ENCODE measurements at places on chromosomes 2 and 18.
A peak's percentile ranks its signal among the peaks of the same experiment; 100 is the strongest.

- DNase-seq, result no peak
Measured at GRCh38 chr2:182541268-182541667, 114.4 kb upstream of the PDE1A start.

- DNase-seq, result no peak
Measured at GRCh38 chr2:111201214-111201613, 80.5 kb downstream of the BCL2L11 start.

GRCh38 chr2:231297108-231297908 is 98.2 kb upstream of the B3GNT7 start:
- peak; percentile 3 for DNase-seq

DNA sequence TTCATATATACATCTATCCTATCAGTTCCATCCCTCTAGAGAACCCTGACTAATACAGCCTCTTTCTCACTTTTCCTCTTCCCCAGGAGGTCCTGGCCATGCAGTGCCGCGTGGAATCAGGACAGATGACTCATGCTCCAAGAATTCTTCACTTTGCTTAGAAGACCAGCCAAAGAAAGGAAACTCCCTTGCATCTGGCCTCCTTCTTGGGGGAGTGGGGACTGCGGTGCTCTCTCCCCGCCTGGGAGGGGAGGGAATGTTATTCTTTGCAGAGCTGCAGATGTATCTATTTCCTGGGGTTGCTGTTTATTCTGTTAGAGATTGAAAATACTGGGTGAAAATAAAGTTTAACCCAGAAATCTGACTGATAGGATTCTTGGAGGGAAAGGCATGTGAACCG is 111.5 kb upstream of the SH3BP4 start:
- no peak for DNase-seq

GRCh38 chr18:27995770-27996502 is 181.0 kb downstream of the CDH2 start:
- no peak for DNase-seq

DNA sequence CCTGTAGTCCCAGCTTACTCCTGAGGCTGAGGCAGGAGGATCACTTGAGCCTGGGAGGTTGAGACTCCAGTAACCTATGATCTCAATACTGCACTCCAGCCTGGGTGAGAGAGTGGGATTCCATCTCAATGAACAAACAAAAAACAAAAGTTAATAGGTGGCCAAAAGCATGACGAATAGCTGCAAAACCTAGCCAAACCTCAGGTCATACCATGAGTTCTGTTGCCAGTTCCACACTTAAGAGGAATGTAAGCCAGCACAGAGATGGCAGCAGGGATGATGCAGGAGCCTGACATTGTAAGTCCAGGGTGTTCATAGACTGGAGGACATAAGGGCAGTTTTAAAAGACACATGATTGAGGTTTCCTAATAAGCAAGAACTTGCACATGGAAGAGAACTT is 55.3 kb upstream of the RMDN2 start:
- DNase-seq, result no peak

GRCh38 chr18:9850309-9850708 is 35.5 kb upstream of the TXNDC2 start:
- no peak for DNase-seq

- no peak for DNase-seq
Measured at GRCh38 chr2:45643095-45643494, 8.4 kb upstream of the PRKCE start.

GRCh38 chr18:59664329-59664728 is 32.9 kb downstream of the CCBE1 start:
- DNase-seq, result no peak

GRCh38 chr2:170375192-170375591 is 197.2 kb downstream of the MYO3B start:
- DNase-seq, result no peak

- no peak for DNase-seq
Measured at GRCh38 chr2:203664029-203664755, 42.2 kb upstream of the CD28 start.

DNA sequence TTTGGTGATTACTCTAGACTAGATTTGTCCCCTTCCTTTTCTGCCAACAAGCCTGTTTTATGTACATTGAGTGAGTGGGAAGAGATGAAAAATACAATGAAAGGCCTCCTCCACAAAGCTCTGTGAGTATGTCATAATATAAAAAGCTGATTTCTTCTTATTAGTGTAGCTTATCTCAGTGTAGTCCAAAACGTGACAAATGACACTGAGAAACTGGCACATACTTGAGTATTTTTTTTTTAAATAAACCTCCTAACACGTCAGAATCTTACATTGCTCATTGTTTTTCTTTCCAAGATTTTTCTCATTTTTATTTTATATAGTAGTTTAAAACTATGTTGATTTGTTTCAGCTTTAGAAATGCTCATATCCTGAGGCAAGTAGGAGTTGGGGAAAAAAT is 17.9 kb upstream of the FIGN start:
- no peak for DNase-seq

DNA sequence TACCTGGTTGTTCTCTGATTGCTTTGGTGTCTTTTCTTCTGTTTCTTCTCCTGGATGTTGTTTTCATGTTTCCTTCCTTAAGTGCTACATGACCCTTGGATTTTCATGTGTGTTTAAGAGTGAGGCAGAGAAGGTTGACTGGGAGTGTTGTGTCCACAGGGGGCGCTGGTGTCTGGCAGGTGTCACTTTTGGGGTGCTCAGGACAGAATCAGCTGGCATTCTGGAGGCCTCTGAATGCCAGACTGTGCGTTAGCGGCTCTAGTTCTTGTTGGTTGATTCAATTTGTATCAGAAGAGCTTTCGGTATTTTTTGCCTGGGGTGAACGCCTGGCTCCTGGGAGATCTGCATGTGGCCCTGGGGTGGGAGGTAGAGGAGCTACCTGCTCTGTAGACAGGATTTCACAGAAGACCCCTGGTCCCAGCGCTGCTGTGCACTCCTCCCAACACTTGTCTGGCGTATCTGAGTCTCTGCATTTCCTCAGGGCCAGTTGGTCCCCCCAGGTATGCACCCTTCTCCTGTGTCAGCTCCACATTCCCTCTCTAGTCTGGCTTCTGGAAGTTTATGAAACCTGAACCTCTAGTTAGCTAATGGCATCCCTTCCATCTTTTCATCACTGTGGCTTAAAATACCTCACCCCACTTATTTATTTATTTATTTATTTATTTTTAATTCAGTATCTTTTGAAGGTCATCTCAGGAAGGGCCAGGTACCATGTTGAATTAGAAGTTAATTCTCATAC is 1.1 kb downstream of the GREB1 start:
- no peak for DNase-seq

DNA sequence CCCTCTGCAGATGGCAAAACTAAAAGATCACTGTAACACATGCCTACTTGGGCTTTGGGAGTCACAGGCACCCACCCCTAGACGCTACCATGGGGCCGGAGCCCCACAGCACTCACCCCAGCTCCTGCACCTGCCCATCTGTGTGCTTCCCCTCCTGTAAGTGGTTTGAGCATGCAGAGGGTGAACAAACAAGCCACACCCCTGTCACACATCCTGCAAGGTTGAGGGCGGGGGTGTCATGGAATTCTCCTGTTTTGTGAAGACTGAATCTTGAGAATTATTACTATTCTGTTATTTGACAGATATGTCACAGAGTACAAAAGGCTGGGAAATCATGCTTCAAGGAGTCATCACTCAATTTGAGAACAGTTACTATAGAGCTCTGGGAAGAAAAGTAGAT is 60.9 kb downstream of the RFTN2 start:
- no peak for DNase-seq

GRCh38 chr18:34050661-34051060 is 174.1 kb downstream of the NOL4 start:
- DNase-seq, result no peak

GRCh38 chr2:161381546-161381945 is 34.6 kb upstream of the TBR1 start:
- no peak for DNase-seq

- DNase-seq, result no peak
Measured at GRCh38 chr2:239015218-239015900, 167.5 kb downstream of the TWIST2 start.

- DNase-seq, result no peak
Measured at GRCh38 chr2:42843611-42844010, 51.2 kb upstream of the HAAO start.

GRCh38 chr18:38358805-38359657 is 793.4 kb upstream of the CELF4 start:
- no peak for DNase-seq

DNA sequence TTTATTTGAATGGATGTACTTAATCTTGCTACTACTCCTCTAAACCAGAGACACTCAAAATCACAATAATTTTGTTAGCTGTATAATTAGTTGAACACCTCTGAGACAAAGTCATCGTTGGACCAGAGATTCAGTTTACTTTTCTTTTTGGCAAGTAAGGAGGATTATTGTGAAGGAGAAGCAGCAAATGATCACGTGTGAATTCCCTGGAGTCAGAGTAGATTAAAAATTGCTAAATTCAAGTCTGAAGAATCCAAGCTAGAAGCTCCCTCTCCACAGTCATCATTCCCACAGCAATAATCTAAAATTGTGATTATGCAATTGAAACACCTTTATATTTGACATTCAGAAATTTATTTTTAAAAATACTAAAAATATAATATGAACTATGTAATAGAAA is 484.4 kb downstream of the CMPK2 start:
- no peak for DNase-seq

DNA sequence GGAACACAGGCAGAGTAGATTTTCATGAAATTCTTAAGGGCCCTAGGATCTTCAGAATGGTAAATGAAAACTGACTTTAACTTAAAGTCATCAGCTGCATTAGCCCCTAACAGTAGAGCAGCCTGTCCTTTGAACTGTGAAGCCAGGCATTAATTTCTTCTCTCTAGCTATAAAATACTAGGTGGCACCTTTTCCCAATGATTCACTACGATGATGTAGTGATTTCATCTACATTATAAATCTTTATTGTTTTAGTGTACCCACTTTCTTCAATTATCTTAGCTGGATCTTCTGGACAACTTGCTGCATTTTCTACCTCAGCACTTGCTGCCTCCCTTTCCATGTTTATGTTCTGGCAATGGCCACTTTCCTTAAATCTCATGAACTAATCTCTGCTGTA is 290.5 kb downstream of the NOL4 start:
- no peak for DNase-seq

- peak; percentile 2 for DNase-seq
Measured at GRCh38 chr18:70553936-70554260, 265.1 kb downstream of the SOCS6 start.

GRCh38 chr18:11494107-11494506 is 115.3 kb upstream of the SLC35G4 start:
- no peak for DNase-seq

DNA sequence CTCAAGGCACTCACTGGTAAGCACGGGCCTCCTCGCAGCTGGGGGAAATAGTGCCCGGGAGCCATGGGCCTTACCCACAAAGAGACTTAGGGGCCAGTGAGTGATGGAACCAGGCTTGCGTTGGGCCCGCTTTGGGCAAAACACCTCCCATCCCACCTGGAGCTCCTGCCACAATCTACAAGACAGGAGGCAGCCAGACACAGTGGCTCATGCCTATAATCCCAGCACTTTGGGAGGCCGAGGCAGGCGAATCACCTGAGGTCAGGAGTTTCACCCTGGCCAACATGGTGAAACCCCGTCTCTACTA is 88.2 kb downstream of the TFCP2L1 start:
- no peak for DNase-seq

DNA sequence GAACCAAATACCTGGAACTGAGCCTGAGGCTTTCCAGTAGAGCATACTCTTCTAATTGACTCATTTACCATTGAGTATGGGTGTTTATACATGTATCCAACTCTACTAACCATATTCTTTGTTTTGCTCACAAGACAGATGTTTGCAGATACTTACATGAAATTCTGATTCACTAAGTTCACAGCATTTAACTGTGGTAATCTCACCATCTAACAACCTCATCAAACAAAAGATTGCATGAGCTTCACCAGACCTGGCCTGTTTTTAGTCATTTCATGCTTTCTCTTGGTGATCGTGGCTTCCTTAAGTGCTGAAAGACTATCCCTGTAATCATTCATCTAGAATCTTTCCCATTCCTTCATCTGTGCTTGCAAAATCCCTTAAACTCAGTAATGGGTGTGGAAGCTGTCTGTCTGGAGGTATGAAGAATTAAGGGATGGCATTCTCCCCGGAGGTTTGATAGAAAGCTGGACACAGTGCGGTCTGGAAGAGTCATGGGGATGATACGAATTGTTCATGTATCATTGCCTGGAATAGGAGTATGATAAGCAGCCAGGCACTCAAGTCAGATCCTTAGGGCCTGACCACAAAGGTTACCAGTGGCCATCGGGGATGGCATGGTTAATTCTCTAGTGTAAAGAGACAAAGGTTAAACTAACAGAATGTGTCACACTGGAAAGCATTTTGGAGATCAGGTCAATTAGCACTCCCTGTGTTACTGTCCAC is 42.0 kb upstream of the IL1R1 start:
- no peak for DNase-seq

DNA sequence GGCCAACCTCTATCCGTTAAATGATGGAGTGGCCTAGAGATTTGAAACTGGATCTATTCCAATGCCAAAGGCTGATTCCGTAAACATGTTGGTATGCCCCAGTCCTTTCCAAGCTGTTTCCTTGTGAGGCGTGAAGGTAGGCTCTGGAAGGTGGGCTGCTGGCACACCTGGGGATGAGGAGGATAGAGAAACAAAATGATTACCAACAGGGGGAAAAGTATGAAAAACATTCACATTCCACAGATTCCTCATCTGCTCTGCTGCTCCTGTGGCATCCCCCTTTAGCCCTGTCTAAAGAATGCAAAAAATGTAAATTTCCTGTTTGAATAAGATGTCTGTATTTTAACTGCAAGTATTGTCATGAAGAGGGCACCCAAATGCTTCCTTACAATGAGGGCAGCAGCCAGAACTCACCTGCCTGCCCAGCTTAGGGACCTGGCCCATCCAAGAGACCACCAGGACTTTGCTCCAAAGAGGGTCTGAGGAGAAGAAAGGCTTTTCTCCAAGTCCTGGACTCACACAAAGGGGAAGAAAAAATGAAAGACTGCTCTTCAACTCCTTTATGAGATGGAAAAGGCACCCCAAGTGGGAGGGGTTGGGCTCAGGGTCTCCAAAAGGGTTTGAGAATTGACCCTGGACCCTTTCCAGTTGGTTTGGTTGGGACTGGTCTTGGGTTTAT is 132.3 kb upstream of the PELI1 start:
- DNase-seq, result no peak

GRCh38 chr2:31217465-31218200 is at the start of gene CAPN14:
Gene CAPN14 (minus strand): TSS chr2:31217515. CDS start chr2:31205447, 12,068 bp downstream.
- no peak for DNase-seq

GRCh38 chr2:10149635-10150034 is 27.1 kb downstream of the RRM2 start:
- DNase-seq, result no peak

GRCh38 chr2:10820978-10821695 is 8.6 kb upstream of the PDIA6 start:
- DNase-seq, result no peak

- no peak for DNase-seq
Measured at GRCh38 chr2:128585706-128586105, 267.0 kb upstream of the HS6ST1 start.

GRCh38 chr2:89820248-89820647 is 1128.8 kb downstream of the RPIA start:
- DNase-seq, result no peak

- no peak for DNase-seq
Measured at GRCh38 chr2:68282811-68283418, 30.6 kb upstream of the PPP3R1 start.

- no peak for DNase-seq
Measured at GRCh38 chr2:63741884-63742579, 99.7 kb upstream of the UGP2 start.

- no peak for DNase-seq
Measured at GRCh38 chr2:2650608-2651375, 319.7 kb upstream of the MYT1L start.
